ENCODE measurements at places on chromosomes 4 and X. TPM values are rescaled to one million over a fixed set of nuclear protein-coding genes. Genes with fewer than 3 reads are reported as not detected.

DNA sequence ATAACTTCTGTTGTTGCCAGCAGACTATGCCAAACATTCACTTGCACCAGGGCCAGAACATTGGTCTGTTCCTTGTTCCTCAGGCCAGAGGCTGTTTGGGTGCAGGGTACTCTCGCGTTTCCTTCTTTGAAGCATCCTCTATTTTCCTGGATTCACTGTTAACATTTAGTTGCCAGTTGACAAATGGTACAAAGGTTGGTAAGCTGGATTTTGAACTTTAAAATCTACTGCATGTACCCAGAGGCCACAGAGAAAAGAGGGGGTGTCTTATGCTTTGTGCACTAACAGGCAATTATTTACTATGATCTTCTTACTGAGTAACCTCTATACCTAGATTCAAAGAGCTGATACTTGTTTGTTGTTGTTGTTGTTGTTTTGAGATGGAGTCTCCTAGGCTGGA is 12.8 kb upstream of the SAT1 start:
- H3K27ac ChIP-seq = no peak overlapping the region
- H3K27me3 ChIP-seq = no peaks in the 10 kb centered on the region
- no peak for DNase-seq
- H3K4me3 ChIP-seq = no peak overlapping the region

- H3K4me1 ChIP-seq = no peaks in the 10 kb centered on the region
- DNase-seq = no peak
- no peaks in the 10 kb centered on the region for H3K36me3 ChIP-seq
- no peaks in the 10 kb centered on the region for H3K27me3 ChIP-seq
Measured at GRCh38 chr4:101000496-101000895, 346.8 kb downstream of the PPP3CA start.

- H3K4me3 ChIP-seq = no peak overlapping the region
- no peak overlapping the region for H3K27ac ChIP-seq
- no peaks in the 10 kb centered on the region for H3K36me3 ChIP-seq
- H3K4me1 ChIP-seq = no peaks in the 10 kb centered on the region
- DNase-seq = no peak
Measured at GRCh38 chrX:12704706-12705105, 86.5 kb upstream of the PRPS2 start.

The RTL9 gene
- total RNA-seq = 0.13 TPM

Data from H9 (cell line).